Dermis blood vessel endothelial cell (primary cell): ENCODE measurements at places on chromosomes 6 and 20. TPM values are rescaled to one million over a fixed set of nuclear protein-coding genes. Genes with fewer than 3 reads are reported as not detected.

The NHLRC1 gene
- 1.4 and 1.6 TPM in 2 replicates for total RNA-seq

The CAGE1 gene
- total RNA-seq, result under 0.01 TPM in 1 of 2 replicates, not detected in the other

The RAB44 gene
- under 0.01 TPM in 1 of 2 replicates, not detected in the other for total RNA-seq

The ABHD16A gene
- total RNA-seq, result 60.7 and 66.9 TPM in 2 replicates

The C6orf58 gene
- not detected in 2 replicates for total RNA-seq

The PARD6B gene
- total RNA-seq, result 0.28 and 0.85 TPM in 2 replicates

The RHAG gene
- total RNA-seq, result not detected in 2 replicates

GRCh38 chr6:105019285-105019684, 62.4 kb downstream of the LIN28B start:
- DNase-seq, result no peak

- no peak for DNase-seq
Measured at GRCh38 chr20:22863826-22864225, 171.3 kb upstream of the SSTR4 start.

DNA sequence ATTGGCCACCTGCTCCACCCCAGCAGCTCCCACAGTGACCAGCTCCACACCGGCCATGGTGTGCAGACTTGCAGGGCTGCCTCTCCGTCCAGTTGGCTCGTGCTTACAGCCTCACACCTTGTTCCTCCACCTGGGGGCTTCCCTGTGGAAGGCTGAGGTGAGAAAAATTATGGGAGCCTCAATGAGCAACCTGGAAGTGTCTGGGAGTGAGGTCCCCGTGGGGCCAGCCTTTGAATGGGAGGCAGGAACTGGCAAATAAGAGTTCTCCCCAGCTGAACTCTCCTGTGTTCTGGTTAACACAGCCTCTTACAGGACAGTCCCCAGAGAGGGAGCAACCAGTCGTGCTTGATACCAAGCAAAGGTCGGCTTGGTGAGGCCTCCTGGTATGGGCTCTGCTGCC, 3.8 kb upstream of the PFDN4 start:
- no peak for DNase-seq

- DNase-seq, result no peak
Measured at GRCh38 chr6:100730001-100730980, 150.8 kb downstream of the ASCC3 start.

DNA sequence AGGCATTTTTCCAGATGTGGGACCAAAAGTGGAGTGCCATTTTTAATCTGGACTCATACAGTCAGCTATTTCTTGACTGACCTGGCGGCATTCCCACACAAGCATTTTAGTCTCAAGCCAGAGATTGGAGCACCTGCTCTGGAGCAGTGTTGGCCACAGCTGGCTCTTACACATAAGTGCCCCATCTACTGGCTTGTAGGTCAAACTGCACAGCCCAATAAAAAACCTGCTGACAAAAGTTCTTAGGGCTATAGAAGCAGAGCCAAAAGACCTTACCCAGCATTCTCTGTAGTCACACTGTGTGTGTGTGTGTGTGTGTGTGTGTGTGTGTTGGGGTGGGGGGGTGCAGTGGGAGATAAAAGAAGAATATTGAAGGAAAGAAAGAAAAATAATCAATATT, 38.6 kb upstream of the SENP6 start:
- DNase-seq, result peak; percentile 64

- DNase-seq, result no peak
Measured at GRCh38 chr20:61985096-61985495, 80.6 kb downstream of the TAF4 start.

DNA sequence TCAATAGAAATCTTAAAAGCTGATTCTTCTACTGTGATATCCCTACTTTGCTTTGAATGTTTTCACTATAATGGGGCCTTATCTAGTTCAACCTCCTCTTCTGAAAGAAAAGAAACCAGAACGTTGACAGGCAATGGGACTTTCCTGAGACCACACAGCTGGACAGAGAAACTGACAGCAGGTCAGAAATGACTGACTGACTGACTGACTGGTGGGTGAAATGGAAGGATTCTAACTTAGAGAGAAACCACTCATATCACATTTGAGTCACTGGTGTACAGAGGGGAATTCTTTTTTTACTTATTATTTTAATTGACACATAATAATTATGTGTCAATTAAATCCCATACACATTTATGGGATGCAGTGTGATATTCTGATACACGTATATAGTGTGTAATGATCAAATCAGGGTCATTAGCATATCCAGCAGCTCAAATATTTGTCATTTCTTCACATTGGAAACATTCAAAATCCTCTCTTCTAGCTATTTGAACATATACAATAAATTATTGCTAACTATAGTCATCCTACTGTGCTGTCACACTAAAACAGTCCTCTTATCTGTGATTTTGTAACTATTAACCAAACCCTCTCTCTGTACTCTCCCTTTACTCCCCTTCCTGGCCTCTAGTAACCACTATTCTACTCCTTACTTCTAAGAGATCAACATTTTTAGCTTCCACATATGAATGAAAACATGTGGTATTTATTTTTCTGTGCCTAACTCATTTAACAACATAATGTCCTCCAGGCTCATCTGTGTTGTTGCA, 64.8 kb upstream of the NRSN1 start:
- no peak for DNase-seq

DNA sequence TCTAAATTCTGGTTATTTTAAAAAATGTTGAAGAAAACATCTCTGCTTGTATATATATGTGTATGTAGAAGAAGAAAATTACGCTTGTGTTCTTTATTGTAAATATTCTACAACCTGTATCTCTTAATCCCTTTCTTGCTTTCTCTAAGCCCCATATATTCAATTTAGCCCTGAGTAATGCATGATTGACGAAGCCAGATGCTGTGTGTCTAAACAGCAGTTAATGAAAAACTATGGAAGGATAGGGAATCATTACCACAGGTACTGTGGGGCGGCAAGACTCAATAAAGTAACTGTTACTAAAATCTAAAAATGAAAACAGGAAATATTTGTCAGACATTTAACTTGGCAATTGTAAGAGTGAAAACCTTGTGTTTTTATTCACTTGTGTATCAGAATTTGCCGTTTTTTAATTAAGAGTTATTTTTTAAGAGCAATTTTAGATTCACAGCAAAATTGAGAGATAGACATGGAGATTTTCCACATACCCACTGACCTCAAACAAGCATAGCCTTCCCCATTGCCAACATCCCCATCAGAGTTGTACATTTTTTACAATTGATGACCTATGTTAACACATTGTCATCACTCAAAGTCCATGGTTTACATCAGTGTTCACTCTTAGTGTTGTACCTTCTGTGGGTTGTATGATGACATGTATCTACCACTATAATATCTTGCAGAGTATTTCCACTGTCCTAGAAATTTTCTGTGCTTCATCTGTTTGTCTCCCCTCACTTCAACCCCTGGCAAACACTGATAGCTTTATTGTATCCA, 76.7 kb downstream of the BCKDHB start:
- no peak for DNase-seq

DNA sequence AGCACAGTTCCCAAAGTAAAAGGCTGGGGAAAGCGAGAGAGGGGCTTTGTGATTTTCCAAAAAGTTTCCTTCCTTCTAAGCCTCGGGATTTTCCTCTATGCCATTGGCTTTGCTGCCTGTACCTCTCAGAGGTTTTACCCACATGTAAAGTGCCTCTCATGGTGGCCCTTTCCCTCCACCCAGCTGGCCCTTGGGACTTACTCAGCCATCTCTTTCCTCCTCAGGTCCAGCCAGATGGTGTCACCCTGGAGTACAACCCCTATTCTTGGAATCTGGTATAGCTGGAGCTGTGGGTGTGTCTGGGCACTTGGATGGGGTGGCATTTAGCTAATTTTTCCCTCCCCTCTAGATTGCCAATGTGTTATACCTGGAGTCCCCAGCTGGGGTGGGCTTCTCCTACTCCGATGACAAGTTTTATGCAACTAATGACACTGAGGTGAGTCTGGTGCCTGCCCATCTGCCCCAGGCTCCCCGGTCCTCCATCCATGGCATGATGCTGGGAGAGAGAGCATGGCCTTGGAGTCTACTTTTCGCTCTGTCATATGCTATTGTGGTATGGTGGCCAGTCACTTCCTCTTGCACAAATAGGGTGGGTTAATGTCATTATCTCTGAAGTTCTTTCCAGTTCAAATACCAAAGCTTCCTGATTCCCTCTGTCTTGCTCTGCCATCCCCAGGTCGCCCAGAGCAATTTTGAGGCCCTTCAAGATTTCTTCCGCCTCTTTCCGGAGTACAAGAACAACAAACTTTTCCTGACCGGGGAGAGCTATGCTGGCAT, 1.1 kb downstream of the CTSA start:
- DNase-seq, result peak; percentile 42

DNA sequence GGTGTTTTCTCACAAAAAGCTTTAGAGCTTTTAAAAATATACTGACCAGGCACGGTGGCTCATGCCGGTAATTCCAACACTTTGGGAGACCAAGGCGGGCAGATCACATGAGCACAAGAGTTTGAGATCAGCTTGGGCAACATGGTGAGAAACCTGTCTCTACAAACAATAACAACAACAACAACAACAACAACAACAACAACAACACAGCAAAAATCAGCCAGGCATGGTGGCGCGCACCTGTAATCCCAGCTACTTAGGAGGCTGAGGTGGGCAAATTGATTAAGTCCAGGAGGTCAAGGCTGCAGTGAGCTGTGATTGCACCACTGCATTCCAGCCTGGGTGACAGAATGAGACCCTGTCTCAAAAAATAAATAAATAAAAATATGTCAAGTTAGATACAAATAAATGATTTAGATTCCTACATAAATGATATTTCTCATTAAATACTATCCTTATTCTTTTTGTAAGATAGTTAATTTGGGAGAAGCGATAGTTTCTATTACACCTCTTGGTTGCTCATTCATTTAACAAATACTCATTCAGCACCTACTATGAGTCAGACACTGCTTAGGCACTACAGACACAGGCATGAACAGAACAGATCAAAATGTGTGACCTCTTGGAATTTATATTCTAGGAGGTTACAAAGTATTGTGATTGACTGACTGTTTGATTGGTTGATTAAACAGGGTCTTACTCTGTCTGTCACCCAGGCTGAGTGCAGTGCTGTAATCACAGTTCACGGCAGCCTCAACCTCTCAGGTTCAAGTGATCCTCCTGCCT, 83.5 kb upstream of the BEND3 start:
- DNase-seq, result no peak

DNA sequence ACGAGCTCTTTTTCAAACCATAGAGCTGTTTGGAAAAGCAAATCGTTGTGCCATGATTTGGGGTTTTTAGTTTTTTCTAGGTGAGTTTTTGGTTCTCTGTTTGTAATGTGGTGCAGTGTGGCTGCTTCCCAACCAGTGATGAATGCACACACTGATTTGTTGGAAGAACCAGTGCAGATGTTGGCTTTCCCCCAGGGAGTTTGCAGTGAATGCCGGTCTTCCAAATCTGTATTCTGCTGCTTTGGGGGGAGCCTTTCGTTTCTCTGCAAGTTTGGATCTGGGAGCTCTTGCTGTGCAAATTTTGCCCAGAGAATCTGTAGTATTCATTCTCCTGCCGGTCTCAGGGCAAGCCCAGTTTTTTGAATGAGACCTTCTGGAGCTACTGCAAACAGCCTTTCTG, 14.5 kb downstream of the HECA start:
- DNase-seq, result no peak

DNA sequence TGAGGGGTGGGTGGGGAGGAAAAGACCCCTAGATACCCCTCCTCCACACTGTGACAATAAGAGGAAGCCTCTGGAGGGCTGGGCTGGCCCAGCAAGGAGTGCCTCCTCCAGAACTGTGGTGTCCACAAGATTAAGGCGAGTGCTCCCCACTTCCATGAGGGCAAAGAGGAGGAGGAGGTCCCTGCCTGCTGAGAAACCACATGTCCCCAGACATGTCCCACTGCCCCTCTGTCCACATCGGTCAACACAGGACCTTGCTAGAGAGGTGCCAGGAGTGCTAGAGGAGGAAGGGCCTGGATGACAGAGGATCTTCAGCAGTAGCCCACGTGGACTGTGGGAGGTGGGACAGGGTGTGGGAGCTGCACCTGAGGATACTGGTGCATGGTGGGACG, 3.1 kb downstream of the RAET1G start:
- no peak for DNase-seq

GRCh38 chr6:157898169-157898568, 75.1 kb downstream of the SNX9 start:
- peak; percentile 42 for DNase-seq

- DNase-seq, result no peak
Measured at GRCh38 chr6:106757722-106758467, 128.5 kb downstream of the QRSL1 start.
